Effector memory CD4-positive, alpha-beta T cell (primary cell): ENCODE measurements at places on chromosomes 16 and 17.
A peak's percentile ranks its signal among the peaks of the same experiment; 100 is the strongest.

DNA sequence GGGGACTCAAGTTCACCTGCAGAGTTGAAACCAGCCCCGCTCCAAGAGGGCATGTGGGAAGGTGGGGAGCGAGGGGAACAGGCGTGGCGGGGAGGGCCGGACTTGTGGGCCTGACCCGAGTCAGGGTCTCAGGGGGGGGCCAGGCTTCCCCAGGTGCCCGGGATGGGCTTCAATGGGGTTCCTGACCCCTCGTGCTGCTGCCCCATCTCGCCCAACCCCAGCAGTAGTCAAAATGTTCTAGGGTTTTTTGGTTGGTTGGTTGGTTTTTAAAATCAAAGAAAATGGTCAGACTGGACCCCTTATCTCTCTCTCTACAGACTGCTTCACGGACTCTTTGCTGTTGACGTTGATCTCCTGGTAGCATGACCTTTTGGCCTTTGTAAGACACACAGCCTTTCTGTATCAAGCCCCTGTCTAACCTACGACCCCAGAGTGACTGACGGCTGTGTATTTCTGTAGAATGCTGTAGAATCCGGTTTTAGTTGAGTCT is 69.5 kb downstream of the AMFR start:
- DNase-seq: no peak

DNA sequence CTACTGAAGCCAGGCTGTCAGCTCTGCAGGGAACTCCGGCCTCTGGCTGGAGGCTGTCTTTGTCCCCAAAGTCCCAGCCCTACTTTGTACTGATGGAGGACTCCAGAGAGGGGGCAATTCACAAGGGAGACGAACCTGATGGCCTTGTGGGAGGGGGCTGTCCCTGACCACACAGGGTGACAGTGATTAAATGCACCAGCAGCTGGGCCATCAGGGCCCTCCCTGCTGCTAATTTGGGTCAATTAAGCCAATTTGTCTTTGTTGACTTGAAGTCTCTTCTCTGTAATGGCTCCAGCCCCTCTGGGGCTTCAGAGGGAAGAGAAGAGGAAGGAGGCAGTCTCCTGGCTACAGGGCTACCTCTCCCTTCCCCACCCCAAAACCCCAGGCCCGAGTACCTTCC is 22.0 kb downstream of the TMEM132E start:
- no peak for DNase-seq

DNA sequence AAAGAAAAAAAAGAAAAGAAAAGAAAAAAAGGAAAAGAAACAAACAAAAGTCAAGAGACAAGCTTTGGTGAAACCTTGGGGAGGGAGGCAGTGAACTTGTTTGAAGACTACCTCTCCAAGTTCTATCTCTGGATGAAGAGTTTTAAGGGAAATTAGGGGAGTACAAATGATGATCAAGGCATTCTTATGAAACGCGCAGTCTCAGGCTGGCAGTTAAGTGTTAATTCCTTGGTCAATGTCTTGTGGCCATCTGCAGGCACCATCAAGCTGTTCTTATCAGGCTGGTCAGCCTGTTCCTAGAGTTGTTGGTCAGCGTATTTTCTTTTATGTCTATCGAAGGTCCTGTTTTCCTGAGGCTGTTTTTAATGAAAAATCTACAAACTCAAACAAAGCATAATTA is 8.2 kb upstream of the DRG2 start:
- no peak for DNase-seq

DNA sequence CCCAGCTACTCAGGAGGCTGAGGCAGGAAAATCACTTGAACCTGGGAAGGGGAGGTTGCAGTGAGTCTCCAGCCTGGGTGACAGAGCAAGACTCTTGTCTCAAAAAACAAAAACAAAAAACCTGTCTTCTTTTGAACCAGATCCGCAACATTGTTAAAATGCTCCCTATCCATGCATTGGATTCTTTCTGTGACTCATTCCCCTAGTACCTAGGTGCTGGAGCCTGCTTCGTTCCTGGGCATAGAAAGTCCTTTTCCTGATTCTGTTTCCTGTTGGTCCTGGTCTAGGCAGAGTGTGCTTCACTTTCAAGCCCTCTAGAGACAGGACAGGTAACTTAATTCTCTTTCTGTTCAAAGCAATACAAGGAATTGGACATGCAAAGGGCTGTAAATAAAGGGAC is 5.2 kb downstream of the EPN2 start:
- no peak for DNase-seq

DNA sequence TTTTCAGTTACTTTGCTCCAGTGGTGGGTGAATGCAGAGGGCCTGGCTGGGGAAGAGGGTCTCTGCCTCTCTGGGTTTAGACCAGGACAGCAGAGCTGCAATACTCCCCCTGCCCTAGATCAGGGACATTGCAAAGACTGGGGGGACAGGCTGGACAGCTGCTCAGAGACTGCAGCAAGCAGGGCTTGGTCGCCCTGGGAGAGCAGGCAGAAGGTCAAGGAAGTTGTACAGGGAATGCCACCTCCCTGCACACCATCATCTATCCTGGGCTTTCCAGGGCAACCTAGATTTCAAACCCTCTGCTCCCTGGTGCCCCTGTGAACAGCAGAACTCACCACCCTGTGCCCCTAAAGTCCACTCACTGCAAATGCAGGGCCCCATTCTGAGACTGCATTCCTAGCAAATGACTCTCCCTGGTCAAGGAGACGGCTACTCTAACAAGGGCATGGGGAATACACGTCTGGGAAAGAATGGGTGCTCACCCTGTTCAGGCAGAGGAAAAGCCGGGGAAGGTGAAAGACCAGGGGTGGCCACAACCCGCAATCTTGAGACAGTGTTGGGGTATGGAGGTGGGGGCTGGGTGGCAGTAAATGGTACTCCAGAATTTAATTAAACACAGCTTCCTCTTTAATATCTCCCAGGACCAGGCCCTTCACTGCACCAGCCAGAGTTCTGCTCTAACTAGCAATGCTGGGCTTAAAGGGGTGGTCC is 1.0 kb downstream of the KIFC3 start:
- DNase-seq: no peak

DNA sequence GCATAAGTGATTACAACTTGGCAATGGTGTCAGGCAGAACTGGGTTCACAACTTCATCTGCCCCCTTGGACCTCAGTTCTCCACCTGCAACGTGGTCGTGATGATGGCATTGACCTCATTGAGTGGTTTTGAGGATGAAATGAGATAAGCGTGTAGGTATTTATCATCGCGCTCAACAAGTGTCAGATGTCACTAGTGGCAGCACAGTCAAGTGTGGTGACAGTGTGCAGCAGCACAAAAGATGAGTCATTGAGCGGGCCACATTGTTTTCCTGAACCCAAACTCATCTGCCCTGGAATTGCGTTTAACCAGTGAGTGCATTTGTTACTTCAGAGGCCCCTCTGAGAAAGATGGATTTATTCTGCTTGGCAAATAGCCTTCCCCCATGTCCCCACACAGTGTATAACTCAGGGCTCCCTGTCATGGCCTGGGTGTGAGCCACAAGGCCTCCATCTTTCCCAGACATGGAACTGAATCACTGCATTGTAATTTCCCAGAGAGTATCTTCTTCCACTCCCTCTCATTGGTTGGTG is 20.9 kb downstream of the IRX3 start:
- no peak for DNase-seq

GRCh38 chr16:27625050-27625697 is 75.2 kb downstream of the KATNIP start:
- DNase-seq: no peak

- no peak for DNase-seq
These were observed 260.8 kb upstream of the TNRC6C start for GRCh38 chr17:77697480-77698400.

GRCh38 chr17:9802697-9803096 is 11.3 kb upstream of the DHRS7C start:
- no peak for DNase-seq

GRCh38 chr16:69465083-69465721 is 40.8 kb downstream of the CYB5B start:
- peak; percentile 9 for DNase-seq

- no peak for DNase-seq
These were observed 8.6 kb downstream of the CEP95 start for GRCh38 chr17:64515419-64515818.

DNA sequence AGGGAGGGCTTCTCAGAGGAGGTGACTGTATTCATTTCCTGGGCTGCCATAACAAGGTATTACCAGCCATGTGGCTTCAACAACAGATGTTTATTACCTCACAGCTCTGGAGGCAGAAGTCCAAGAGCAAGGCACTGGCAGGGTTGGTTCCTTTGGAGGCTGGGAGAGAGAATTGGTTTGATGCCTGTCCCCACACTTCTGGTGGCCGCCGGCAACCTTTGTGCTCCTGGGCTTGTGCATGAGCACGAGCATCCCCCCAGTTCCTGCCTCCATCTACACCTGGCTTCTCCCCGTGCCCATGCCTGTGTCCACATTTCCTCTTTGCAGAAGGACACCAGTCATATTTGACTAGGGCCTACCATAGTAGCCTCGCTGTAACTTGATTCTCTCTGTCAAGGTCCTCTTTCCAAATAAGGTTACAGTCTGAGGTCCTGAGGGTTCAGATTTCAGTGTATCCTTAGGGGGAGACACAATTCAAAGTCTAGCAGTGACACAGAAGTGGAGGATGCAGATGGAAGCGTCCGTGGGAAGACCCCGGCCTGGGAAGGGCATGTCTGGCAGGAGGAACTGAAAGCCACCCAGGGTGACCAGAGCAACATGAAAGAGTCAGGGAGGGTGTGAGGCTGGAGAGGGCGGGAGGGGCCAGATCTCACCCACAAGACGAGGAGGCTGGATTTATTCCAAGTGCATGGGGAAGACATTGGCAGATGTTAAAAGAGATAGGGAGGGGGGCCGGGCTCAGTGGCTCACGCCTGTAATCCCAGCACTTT is 188.2 kb upstream of the HSBP1 start:
- DNase-seq: no peak

DNA sequence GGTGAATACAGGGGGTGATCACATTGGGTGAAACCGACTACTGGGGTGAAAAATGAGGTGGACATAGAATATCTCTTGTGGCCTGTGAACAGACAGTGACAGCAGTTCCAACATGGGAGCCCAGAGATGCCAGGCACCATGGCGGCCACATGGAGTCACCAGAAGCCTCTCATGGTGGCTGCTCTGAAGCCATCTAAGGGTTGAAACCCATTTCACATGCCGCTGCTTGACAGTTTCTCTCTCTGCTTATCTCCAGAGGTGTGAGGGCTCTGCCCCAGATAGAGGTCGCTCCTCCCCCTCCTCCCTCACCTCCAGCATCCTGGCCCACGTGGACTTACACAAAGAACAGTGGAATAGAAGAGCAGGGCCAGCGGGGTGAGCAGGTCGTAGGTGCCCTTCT is 37.9 kb upstream of the PIK3R6 start:
- DNase-seq: no peak

GRCh38 chr17:8243827-8244226 is 4.0 kb downstream of the CTC1 start:
- no peak for DNase-seq

DNA sequence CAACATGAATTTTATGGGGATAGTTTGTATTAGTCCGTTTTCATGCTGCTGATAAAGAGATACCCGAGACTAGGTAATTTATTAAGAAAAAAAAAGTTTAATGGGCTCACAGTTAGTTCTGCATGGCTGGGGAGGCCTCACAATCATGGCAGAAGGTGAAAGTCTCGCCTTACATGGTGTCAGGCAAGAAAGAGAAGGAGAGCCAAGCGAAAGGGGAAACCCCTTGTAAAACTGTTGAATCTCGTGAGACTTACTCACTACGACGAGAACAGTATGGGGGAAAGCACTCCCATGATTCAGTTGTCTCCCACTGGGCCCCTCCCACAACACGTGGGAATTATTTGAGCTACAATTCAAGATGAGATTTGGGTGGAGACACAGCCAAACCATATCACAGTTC is 181.5 kb downstream of the PRKCA start:
- DNase-seq: no peak

DNA sequence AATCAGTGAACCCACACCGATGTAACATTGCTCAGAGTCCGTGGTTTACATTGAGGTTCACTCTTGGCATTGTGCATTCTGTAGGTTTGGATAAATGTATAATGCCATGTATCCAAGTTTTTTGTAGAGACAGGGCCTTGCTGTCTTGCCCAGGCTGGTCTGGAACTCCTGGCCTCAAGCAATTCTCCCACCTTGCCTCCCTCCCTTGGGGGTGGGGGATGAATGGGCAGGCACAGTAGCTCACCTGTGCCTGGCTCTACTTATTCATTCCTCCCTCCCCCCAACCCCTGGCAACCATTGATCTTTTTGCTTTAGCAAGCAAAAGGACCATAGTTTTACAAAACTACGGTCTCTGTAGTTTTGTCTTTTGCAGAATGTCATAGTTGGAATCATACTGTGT is 181.4 kb downstream of the SPECC1 start:
- no peak for DNase-seq

- DNase-seq: no peak
These were observed 1.5 kb downstream of the LRRC3C start for GRCh38 chr17:39928858-39929645.

GRCh38 chr16:57003439-57004386 is 14.4 kb downstream of the NLRC5 start:
- no peak for DNase-seq

DNA sequence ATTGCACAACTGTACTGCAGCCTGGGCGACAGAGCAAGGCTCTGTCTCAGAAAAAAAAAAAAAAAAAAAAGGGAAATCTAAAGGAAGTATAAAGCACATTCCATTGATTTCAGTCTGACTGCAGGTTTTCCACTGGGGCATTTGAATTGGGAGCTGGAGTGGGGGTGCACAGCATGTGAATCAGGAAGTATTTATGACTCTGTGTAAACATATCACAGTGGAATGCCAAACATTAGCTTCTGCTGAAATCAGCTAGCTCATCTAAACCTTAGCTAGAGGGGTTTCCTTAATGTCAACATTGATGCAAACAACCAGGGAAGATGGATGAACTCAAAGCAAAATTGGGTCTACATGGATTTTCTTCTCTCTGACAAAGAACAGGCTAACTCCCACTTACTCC is 641.0 kb upstream of the EEF2KMT start:
- no peak for DNase-seq

DNA sequence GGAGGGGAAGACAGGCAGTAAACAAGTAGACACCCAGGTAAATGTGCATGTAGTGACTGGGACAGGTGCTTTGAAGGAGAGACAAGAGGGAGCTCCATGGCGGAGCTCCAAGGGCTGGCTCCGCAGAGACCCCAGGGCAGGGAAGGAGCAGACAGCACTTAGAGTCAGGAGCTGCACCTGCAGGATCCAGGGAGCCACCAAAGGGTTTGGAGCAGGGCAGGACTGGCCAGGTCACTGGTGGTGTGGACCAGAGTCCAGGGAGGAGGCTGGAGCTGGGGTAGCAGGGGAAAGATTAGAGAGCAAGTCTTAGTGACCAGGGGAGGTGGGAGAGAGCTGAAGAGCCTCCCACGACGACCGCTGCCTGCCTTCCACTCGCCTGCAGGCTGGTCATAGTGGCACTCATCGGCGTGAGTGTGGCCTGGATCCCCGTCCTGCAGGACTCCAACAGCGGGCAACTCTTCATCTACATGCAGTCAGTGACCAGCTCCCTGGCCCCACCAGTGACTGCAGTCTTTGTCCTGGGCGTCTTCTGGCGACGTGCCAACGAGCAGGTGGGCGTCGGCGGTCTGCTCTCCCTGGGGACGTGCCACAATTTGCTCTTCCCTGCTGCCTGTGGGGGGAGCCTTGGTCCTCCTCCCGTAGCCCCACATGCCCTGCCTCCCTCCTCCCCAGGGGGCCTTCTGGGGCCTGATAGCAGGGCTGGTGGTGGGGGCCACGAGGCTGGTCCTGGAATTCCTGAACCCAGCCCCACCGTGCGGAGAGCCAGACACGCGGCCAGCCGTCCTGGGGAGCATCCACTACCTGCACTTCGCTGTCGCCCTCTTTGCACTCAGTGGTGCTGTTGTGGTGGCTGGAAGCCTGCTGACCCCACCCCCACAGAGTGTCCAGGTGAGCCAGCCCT is 14.7 kb upstream of the FAM83G start:
- DNase-seq: no peak

- DNase-seq: no peak
These were observed 10.1 kb upstream of the COG1 start for GRCh38 chr17:73182616-73183310.
